Effector memory CD4-positive, alpha-beta T cell (primary cell): ENCODE measurements at places on chromosomes 2 and 18.

DNA sequence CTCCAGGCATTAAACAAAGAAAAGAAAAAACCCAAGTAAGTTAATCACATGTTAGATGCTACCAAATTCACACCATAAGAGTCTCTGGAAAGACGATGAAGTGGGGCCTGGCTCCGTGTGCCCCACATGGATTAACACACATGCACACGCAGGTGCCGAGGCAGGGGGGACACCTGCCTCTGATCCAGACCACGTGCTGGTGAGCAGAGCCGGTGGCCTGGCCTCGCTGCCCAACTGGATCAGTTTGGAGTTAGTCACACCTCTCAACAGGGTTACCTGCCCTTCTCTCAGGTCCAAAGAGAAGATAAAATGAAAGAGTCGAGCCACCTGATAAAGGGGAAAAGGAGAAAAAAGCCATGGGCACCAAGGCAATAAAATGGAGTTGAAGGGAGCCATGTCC lies 40.5 kb downstream of the MRPL35 start:
- no peak for DNase-seq

GRCh38 chr2:6973895-6974545 lies 56.8 kb downstream of the RNF144A start:
- no peak for DNase-seq

- no peak for DNase-seq
Measured at GRCh38 chr2:100042562-100042961, 99.8 kb downstream of the AFF3 start.

DNA sequence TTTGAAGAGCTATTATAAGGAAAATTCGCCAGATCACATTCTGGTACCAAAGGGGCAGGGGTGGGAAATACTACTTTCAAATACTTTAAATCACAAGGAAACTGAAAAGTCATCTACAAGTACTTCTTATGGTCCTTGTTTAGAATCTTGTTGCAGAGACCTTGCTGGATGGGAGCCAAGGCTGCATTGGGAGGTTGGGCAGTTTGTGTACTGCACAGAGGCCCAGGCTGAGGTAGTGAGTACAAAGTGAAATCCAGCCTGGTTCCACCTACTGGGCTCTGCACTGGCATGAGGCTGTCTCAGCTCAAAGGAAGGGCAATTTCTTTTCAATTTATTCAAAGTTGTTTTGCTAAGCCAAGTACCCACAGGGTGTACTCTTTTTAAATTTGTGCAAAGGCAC lies 140.3 kb upstream of the DLX2 start:
- DNase-seq = no peak

- no peak for DNase-seq
Measured at GRCh38 chr18:29154758-29155725, 978.1 kb upstream of the CDH2 start.

- no peak for DNase-seq
Measured at GRCh38 chr18:38933910-38934510, 1368.4 kb upstream of the CELF4 start.

DNA sequence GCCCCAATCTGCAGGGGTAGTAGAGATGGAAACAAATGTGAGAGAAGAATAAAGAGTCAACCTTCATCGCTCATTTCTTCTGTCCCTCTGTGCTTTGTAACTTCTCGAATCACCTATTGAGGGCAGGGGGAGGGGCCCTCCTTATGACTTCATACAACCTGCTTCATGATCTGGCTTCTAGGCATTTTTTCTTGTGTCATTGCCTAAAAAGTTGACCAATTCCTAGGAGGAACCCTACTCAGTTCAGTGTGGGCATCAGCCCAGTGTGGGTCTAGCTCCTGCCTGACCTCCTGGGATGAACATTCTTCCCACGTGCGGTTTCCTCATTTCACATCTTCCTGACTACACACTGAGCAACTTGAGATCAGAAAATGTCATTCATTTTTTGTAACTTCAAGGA lies 46.3 kb upstream of the CREB1 start:
- no peak for DNase-seq

GRCh38 chr2:387980-388421 lies 100.1 kb upstream of the ALKAL2 start:
- DNase-seq = no peak

DNA sequence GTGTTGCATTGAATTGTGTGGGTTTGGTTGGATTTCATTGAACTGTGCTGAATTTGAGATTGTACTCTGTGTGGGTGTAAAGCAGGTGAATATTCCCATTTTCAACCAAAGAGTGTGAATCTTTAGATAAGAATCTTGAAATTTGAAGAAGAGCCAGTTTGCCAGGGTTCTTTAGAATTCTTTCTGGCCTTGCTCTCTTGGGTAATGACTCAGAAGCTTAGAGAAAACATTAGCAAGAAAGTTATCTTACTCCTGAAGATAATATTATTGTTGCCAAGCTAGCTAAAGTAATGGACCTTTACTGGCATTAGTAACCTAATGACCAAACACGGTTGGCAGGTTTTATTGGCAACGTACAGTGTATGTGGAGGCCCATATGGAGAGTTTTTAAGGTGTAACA lies 46.4 kb upstream of the SIX3 start:
- DNase-seq = no peak

GRCh38 chr2:127361929-127362885 lies 25.6 kb downstream of the MAP3K2 start:
- DNase-seq = no peak

DNA sequence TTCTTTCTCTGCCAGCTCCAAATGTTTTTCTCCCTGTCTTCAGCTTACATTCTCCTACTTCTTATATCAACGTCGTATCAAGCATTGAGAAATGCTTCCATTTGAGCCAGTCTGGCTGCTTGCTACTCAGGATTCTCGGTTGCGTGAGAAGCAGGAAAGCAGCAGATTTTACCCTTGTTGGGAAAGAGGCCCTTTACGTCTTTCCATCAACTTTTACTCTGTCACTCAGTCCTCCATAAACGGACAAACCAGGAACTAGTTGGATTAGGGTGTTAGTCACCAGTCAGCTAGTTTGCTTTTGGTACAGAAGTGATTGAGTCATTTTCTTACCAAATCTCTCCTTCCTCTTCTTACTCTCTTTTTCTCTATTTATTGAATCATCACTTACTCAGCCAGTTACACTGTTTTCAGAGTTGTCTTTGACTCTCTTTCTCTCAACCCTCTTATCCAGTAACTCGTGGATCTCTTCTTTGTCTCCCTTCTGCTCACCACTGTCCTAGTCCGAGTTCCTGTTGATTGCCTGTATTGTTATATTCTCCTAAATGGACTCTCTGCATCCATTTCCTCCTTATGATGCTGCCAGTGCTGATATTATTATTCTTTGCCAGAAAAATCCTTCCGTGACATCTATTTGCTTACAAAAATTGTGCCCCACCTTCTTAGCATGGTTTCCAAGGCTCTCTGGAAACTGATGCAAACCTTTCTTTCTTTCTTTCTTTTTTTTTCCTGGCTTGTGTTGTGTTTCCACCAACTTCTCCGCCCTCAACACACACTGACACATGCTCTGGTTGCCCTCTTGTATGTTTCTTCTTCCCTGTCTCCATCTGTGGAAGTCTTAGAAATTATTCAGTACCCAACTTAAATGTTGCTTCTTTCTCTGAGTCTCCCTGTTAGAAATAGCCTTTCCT lies 61.5 kb downstream of the VRK2 start:
- DNase-seq = no peak

DNA sequence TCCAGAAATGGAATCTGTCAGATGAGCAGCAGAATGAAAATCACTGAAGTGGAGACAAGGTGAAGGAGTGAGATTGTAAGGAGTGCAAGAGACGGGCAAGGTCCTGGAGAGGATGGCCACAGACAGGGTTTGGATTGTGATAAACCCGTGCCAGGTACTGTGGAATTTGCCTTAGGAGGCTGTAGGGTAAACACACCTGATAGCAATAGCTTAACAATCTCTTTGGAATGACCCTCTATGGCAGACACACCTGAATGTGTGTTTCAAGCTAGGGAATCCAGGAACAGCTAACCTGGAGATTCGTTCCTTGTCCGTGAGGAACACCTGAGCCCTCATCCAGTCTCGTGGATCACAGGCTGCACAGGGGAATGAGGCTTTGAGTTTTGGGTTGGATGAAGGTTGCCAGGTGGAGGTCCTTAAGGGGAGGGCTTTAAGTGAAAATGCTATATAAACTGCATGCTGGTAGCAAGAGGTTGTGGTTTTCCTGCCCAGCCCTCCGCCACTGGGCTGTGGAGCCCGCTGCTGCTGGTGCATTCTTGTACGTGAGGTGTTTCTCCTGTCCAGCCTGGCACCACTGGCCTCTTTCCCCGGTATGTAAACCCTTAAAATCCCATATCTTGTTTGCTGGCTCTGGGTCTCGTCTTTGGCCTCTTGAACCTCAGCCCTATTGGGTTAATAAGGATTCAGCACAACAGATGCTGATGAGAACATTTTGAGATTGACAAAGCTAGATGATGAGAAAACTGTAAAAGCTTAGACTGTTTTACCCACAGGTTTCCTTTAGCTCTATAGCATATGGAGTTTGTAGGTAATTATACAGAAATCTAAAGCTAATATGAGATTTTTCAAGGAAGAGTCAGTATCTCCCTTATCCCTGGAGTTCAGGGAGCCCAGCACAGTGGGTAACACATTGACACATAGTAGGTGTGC lies 117.9 kb downstream of the ARHGAP15 start:
- DNase-seq = no peak

DNA sequence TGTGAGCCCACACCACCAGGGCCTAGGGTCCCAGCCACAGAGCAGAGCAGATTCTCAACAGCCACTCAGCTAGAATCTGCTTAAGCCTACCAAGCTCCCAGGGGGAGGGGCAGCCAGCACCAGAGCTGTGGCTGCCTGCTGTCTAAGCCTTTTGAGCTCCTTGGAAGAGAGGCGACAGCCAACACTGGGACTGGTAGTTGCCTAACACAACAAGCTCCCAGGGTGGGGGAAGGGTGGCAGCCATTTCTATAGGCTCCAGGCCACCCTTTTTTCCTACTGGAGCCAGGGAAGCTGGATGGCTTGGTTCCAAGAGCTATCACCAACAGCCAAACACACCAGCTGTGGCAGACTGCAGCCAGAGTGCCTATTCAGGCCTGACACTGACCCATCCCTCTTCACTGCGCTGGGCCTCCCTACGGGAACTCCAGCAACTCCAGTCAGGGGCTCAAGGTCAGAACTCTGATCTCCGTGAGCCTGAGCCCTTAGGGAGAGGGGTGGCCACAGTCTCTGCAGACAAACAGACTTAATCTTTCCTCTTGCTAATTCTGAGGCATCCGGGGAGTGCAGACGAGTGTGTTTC lies 1824.3 kb upstream of the CELF4 start:
- no peak for DNase-seq

DNA sequence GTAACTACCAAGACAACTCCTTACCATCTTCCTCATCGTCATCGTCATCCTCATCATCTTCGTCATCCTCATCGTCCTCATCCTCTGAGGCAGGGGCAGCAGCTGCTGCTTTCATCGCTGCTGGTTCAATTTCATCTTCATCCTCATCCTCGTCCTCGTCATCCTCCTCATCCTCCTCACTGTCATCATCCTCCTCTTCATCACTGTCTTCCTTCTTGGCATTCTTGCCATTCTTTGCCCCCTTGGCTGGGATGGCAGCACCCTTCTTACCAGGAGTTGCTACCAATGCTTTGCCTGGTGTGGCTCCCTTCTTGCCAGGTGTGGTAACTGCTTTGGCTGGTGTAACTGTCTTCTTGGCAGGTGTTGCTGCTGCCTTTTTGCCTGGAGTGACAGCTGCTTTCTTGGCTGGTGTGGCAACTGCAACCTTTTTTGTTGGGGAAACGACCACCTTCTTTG lies 2.7 kb downstream of the NCL start:
- no peak for DNase-seq

- no peak for DNase-seq
Measured at GRCh38 chr2:197445746-197446145, 7.6 kb upstream of the COQ10B start.

GRCh38 chr18:26909599-26910290 lies 44.2 kb upstream of the AQP4 start:
- DNase-seq = no peak

DNA sequence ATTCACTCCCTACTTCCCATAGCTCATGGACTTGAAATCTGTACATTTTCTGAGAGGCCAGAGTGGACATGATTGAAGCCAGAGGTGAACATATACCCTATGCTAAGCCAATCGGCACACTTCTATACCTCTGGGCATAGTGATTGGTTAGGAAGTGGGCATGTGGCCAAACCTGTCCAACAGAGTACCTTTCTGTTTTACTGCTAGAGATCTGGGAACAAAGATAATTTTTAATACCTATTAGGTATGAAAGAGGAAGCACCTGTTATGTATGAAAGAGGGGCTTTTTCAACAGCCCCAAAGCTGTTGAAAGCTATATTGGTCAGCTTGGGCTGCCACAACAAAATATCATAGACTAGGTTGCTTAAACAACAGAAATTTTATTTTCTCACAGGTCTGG lies 27.7 kb downstream of the METTL8 start:
- DNase-seq = no peak

DNA sequence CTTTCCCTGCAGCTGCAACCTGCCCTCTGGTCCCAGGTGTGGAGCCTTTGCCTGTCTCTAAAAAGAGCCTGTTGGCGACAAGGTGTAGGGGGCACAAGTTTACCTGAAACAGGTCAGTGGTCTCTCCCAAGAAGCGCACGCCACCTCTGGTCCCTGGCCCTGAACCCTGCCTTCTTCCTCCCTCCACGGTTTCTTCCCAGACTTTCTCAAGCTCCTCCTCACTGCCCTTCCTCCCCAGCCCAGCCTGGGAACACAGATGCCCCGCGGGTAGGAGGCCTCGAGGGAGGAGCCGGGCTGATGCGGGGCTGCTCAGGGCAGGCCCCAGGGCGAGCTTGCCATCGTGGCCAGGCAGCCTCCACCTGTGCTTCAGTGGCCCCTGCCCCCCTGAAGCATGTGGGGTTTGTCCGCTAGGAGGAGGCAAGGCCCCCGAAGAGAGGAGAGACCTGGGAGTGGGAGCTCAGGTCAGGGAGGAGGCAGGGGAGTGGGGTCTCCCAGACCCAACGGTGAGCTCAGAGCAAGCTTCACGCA lies 89.5 kb downstream of the SMAD7 start:
- DNase-seq = no peak

- no peak for DNase-seq
Measured at GRCh38 chr2:65025453-65026123, 30.6 kb upstream of the CEP68 start.

GRCh38 chr2:64402876-64403275 lies 51.1 kb upstream of the LGALSL start:
- no peak for DNase-seq

- no peak for DNase-seq
Measured at GRCh38 chr2:65649811-65650589, 217.6 kb upstream of the SPRED2 start.

GRCh38 chr2:142533177-142533576 lies 344.3 kb upstream of the KYNU start:
- DNase-seq = no peak

- DNase-seq = no peak
Measured at GRCh38 chr2:65566617-65567016, 134.2 kb upstream of the SPRED2 start.

DNA sequence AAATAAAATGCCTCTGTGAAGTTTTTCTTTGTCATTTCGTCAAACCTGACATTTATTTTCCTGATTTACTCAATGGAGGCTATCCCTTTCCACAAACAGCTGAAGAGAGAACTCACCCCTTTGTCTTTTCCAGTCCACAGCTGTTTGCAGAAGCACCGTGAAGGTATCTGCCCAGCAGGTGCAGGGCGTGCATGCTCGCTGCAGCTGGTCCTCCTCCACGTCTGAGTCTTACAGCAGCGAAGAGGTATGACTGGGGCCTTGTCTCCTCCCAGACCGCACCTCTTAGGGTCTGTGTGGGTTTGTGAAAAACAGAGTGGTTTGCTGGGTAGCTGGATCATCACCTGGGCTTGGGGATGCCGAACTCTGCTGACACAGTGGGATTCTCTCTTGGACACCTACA lies 9.7 kb downstream of the SPP2 start:
- DNase-seq = no peak

GRCh38 chr2:174235680-174236079 lies 12.7 kb downstream of the OLA1 start:
- DNase-seq = no peak

- DNase-seq = no peak
Measured at GRCh38 chr18:58101291-58101794, 57.3 kb downstream of the NEDD4L start.
